ENCODE measurements at places on chromosomes 6 and 20. TPM values are rescaled to one million over a fixed set of nuclear protein-coding genes. Genes with fewer than 3 reads are reported as not detected.

The THBS2 gene
- not detected for total RNA-seq

The RGS17 gene
- total RNA-seq, result not detected

The RAB5IF gene
- 127 TPM for total RNA-seq

The ZNF311 gene
- total RNA-seq, result 1.0 TPM

The SLC22A1 gene
- not detected for total RNA-seq

The COL20A1 gene
- total RNA-seq, result 0.08 TPM

The SLC17A1 gene
- total RNA-seq, result not detected

The GMPR gene
- total RNA-seq, result 2.6 TPM

The SNAP25 gene
- not detected for total RNA-seq

The PHACTR3 gene
- not detected for total RNA-seq

The TOX2 gene
- 0.52 TPM for total RNA-seq

The SIRPB2 gene
- not detected for total RNA-seq

The SLC17A2 gene
- total RNA-seq, result not detected

The RBM24 gene
- total RNA-seq, result not detected

The GPR63 gene
- 0.85 TPM for total RNA-seq

The SEC23B gene
- 92.0 TPM for total RNA-seq

- H3K27ac ChIP-seq, result no peak overlapping the region
- no peaks in the 10 kb centered on the region for H3K36me3 ChIP-seq
- no peak for DNase-seq
- H3K4me3 ChIP-seq, result no peak overlapping the region
- H3K27me3 ChIP-seq, result no peaks in the 10 kb centered on the region
Measured at GRCh38 chr6:40504274-40504673, 82.9 kb downstream of the LRFN2 start.

- no peak for DNase-seq
- H3K4me1 ChIP-seq, result no peaks in the 10 kb centered on the region
- no peaks in the 10 kb centered on the region for H3K27me3 ChIP-seq
- no peak overlapping the region for H3K27ac ChIP-seq
- H3K4me3 ChIP-seq, result no peak overlapping the region
Measured at GRCh38 chr6:101931766-101932165, 538.3 kb downstream of the GRIK2 start.

GRCh38 chr6:169738204-169738975, 13.0 kb downstream of the DYNLT2 start:
- peaks cover 33% of the 10 kb centered on the region for H3K27me3 ChIP-seq
- H3K27ac ChIP-seq, result no peak overlapping the region
- H3K4me3 ChIP-seq, result no peak overlapping the region

DNA sequence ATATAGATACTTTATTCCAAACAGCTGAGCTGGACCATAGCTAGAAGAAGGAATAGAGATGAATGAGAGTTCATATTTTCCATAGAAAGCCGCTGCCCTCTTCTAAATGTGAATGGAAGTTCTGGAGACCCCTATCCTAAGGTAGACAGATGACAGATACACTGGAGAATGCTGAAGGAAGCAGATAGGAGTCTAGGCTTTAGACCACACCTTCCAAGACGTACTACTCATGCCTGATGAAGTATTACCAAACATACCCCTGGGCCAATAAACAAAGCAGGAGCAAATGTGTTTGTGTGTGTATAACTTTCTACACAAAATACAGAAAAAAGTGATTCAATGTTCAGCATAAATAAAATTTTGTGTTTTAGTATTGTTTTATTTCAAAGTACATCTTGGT, 9.1 kb upstream of the SLC17A2 start:
- H3K4me3 ChIP-seq, result no peak overlapping the region
- H3K27me3 ChIP-seq, result no peaks in the 10 kb centered on the region
- no peaks in the 10 kb centered on the region for H3K36me3 ChIP-seq

GRCh38 chr20:55730321-55730720, 275.0 kb downstream of the CBLN4 start:
- no peaks in the 10 kb centered on the region for H3K4me1 ChIP-seq
- no peak for DNase-seq
- H3K27ac ChIP-seq, result no peak overlapping the region
- no peaks in the 10 kb centered on the region for H3K27me3 ChIP-seq
- no peaks in the 10 kb centered on the region for H3K36me3 ChIP-seq

DNA sequence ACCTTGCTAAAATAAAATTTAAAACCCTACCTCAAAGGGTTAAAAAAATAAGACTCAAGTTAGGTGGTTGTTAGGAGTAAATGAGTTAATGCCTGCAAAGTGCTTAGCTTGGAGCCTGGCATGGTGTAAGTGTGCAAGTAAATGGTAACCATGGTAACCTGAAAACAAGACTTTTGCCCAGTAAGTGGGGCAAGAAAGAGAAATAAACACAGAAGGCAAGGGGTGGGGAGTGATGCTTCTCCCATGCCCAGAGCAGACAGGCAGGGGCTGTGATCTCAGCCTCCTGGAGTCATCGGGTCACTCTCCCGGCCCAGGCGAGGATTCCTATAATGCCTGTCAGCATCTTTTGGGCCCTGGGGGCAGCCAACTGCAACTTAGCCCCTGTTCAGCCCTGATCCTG, 59.2 kb upstream of the SLC32A1 start:
- H3K4me1 ChIP-seq, result peaks cover 4% of the 10 kb centered on the region
- peaks cover 50% of the 10 kb centered on the region for H3K27me3 ChIP-seq
- H3K36me3 ChIP-seq, result no peaks in the 10 kb centered on the region
- no peak overlapping the region for H3K27ac ChIP-seq
- no peak overlapping the region for H3K4me3 ChIP-seq

- H3K27me3 ChIP-seq, result no peaks in the 10 kb centered on the region
- H3K4me3 ChIP-seq, result no peak overlapping the region
- peaks cover 10% of the 10 kb centered on the region for H3K36me3 ChIP-seq
- no peak overlapping the region for H3K27ac ChIP-seq
- H3K4me1 ChIP-seq, result peaks cover 61% of the 10 kb centered on the region
- DNase-seq, result no peak
Measured at GRCh38 chr6:63643862-63644261, 8.3 kb downstream of the PHF3 start.

- no peak overlapping the region for H3K27ac ChIP-seq
- no peaks in the 10 kb centered on the region for H3K36me3 ChIP-seq
- H3K27me3 ChIP-seq, result no peaks in the 10 kb centered on the region
- H3K4me3 ChIP-seq, result no peak overlapping the region
- DNase-seq, result peak; percentile 23
Measured at GRCh38 chr20:45456632-45457031, 12.9 kb upstream of the WFDC2 start.

DNA sequence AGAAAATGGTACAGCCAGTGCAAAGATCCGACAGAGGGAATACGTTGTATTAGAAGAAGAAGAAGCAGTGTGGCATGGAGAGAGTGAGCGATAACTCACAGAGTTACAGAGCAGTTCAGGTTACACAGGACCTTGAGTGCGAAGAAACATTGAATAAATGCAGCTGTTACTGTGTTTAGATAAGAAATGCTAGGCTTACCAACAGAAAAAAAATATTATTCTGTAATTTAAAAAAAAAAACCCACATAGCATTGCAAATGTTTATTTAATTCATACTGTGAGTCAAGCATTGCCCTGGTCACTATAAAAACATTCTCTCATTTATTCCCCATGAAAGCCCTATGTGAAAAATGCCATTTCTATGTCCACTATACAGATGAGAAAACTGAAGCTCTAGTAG, 373.4 kb upstream of the EPHA7 start:
- no peaks in the 10 kb centered on the region for H3K4me1 ChIP-seq
- no peak for DNase-seq
- no peak overlapping the region for H3K4me3 ChIP-seq
- H3K36me3 ChIP-seq, result no peaks in the 10 kb centered on the region

GRCh38 chr6:122930252-122931180, 65.5 kb upstream of the CLVS2 start:
- H3K4me3 ChIP-seq, result no peak overlapping the region
- DNase-seq, result no peak
- H3K36me3 ChIP-seq, result no peaks in the 10 kb centered on the region
- no peaks in the 10 kb centered on the region for H3K4me1 ChIP-seq
- no peak overlapping the region for H3K27ac ChIP-seq

DNA sequence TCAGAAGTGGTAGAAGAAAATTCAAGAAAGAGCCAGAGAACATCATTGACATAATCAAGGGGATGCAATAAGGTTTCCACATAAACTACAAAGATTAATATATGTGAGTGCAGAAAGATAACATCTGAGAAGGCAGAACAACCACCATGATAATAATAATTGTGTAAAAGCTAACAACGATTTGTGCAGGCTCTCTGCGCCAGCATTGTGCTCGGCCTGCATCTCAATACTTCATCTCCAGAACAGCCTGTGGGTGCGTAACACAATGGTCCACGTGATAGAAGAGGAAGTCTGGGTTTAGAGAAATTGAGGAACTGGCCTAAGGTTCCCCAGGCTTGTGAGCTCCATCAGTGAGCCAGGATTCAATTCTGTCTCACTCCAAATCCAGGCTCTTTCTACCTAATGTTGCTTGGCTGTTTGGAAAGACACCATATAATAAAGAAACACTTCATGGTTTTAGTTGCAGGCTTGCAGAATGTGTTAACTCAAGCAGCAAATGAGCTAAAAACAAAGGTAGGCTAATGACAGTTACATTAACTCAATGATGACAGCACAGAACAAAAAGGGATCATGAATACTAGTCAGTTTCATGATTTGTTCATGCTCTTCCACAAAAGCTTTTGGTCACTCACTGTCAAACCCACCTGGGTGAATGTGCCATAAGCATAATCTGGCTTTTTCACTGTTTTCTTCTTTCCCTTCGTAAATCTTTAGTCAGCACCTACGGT, 71.2 kb downstream of the LY86 start:
- no peak overlapping the region for H3K4me3 ChIP-seq
- H3K27me3 ChIP-seq, result no peaks in the 10 kb centered on the region

GRCh38 chr6:149360536-149360935, 39.5 kb upstream of the SUMO4 start:
- H3K27me3 ChIP-seq, result no peaks in the 10 kb centered on the region
- H3K4me1 ChIP-seq, result peaks cover 82% of the 10 kb centered on the region
- peak overlapping the region; percentile 18 for H3K27ac ChIP-seq
- peaks cover 67% of the 10 kb centered on the region for H3K36me3 ChIP-seq

DNA sequence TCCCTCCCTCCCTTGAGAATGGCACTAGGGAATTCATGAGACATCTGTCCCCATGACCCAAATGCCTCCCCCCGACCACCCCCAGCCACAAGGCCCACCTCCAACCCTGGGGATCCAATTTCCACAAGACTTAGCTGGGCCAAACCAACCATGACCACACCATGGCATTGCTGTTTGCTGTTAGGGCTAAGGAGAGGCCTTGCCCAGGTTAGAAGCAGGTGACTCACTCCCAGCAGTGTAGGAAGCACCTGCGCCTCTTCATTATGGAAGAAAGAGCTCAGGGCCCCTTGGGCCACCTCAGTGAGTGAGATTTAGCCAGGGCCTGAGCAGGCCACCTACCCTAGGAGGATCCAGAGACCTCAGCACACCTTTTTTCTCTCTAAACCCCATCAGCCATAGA, 337.9 kb downstream of the TAF4 start:
- H3K4me3 ChIP-seq, result no peak overlapping the region
- H3K27ac ChIP-seq, result no peak overlapping the region
- H3K36me3 ChIP-seq, result no peaks in the 10 kb centered on the region

DNA sequence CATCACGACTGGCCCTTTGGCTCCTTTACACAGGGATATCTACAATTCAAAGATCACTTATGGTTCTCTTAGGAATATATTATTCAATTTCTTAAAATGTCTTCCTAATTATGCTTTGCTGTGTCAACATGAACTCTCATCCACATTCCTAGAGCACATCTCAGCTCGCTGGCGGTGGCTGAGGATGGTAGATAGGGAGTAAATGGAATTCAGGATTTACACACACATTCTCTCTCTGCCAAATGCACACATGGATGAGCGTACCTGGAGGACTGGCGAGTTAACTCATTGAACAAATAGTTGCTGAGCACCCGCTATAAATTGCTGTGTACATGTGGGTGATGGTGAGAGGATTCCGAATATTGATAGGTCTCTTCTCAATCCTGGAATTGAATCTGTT, 4.8 kb upstream of the MRPS10 start:
- DNase-seq, result no peak
- no peaks in the 10 kb centered on the region for H3K27me3 ChIP-seq
- H3K36me3 ChIP-seq, result peaks cover 3% of the 10 kb centered on the region
- no peak overlapping the region for H3K27ac ChIP-seq
- H3K4me1 ChIP-seq, result peaks cover 15% of the 10 kb centered on the region

DNA sequence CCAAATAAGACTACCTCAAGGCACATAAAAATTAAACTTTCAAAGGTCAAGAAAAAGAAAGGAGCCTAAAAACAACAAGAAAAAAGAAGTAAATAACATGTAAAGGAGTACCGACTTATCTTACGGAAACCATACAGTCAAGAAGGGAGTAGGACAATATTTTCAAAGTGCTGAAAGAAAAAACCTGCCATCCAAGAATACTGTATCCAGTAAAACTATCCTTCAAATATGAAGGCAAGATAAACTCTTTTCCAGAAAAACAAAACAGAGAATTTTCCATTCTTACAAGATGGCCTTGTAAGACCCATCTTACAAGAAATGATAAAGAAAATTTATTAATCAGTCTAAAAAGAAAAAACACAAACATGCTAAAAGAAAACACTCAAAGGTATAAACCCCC, 302.2 kb downstream of the LMBRD1 start:
- no peak overlapping the region for H3K4me3 ChIP-seq
- H3K27me3 ChIP-seq, result no peaks in the 10 kb centered on the region
- DNase-seq, result no peak
- no peak overlapping the region for H3K27ac ChIP-seq
- no peaks in the 10 kb centered on the region for H3K36me3 ChIP-seq
- no peaks in the 10 kb centered on the region for H3K4me1 ChIP-seq

DNA sequence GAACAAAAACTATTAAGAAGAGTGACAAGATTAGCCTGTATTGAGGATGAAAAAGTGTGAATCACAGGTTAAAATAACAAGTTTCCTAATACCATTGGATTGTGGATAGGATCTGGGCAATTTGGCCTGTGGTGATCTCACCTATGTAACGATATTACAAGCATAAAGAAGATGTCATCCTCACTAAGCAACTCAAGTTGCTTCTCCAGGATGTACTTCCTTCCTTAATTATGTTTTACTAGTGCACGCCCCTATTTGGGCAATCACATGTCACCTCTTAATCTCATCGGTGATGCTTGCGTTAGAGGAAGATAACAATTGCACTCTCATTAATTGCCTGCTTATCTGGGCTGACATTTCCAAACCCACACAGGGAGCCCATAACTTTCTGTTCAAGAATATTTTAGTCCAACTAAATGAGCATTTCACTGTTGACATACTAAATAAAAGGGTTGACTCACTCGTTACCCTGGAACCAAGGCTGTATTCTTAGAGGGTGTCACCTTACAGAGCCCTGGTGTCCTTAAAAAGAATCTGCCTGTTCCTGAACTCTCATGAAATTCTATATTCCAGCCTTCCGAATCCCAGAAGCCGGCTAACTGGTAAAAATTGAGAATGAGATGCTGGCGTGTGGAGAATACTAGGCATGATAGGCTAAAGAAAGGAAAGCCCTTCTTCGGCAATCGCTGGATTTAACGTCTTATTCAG, 88.2 kb upstream of the ATXN1 start:
- peaks cover 48% of the 10 kb centered on the region for H3K27me3 ChIP-seq
- no peak for DNase-seq
- H3K4me3 ChIP-seq, result no peak overlapping the region

- no peaks in the 10 kb centered on the region for H3K4me1 ChIP-seq
- no peak for DNase-seq
- H3K4me3 ChIP-seq, result no peak overlapping the region
- no peaks in the 10 kb centered on the region for H3K27me3 ChIP-seq
Measured at GRCh38 chr6:141744194-141744925, 388.4 kb upstream of the GJE1 start.

- H3K4me3 ChIP-seq, result no peak overlapping the region
- H3K27ac ChIP-seq, result no peak overlapping the region
- no peaks in the 10 kb centered on the region for H3K36me3 ChIP-seq
- H3K27me3 ChIP-seq, result no peaks in the 10 kb centered on the region
- H3K4me1 ChIP-seq, result peaks cover 37% of the 10 kb centered on the region
Measured at GRCh38 chr20:53403029-53403428, 190.6 kb downstream of the ZNF217 start.

All from activated naive CD8-positive, alpha-beta T cell treated with anti-CD3 and anti-CD28 coated beads for 36 hours (primary cell).